A673 (cell line): ENCODE measurements at places on chromosomes 1 and 21. TPM values are rescaled to one million over a fixed set of nuclear protein-coding genes. Genes with fewer than 3 reads are reported as not detected.

CELSR2 gene
- total RNA-seq: 30.2 and 32.6 TPM in 2 replicates

UTP25 gene
- 8.9 and 11.5 TPM in 2 replicates for total RNA-seq

DNA sequence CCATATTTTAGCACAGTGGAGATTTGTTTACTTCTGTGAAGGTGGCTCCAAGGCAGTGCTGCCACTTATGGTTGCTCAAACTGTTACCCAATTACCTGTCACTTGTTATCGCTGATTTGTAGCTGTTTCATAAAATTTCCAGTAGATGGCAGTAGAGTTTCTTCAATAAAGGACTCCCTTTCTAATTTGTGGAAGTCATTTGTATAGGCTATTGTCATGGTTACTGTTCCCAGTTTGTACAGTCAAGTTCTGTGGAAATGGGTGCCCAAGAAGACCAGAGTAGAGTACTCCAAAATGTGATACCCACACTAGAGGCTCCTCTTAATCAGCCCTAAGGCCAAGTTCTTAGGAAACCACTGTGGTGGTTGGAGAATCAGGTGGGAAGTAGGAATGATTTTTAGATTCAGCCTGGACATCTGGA is 186.1 kb downstream of the CLEC20A start:
- DNase-seq: peak; percentile 84
- no peak overlapping the region for H3K4me3 ChIP-seq
- no peaks in the 10 kb centered on the region for H3K4me1 ChIP-seq
- no peaks in the 10 kb centered on the region for H3K27me3 ChIP-seq
- H3K36me3 ChIP-seq: no peaks in the 10 kb centered on the region

TSACC gene
- 1.0 TPM in 1 of 2 replicates, not detected in the other for total RNA-seq
